ENCODE measurements at places on chromosomes 11 and 22.
A peak's percentile ranks its signal among the peaks of the same experiment; 100 is the strongest.

- DNase-seq = no peak
These were observed 73.3 kb downstream of the MYO7A start for GRCh38 chr11:77201370-77201769.

DNA sequence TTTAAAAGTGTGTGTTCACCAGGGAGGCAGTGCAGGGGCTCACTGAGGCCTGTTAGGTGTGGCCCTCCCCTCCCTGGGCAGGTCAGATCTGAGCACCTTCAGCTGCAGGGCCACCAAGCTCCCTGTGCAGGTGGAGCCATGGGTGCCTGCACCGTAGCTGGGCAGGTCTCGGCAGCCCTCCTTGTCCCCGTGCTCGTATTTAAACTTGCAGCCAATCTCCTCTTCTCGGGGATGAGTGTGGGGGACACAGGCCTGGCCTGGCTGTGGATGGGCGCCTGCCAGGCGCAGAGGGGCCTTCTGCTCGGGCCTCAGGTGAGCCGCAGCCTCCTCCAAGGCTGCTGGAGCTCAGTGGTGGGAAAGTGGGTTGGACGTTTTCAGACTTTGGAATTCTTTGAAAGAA, 19.1 kb downstream of the PHRF1 start:
- DNase-seq = no peak

- peak; percentile 8 for DNase-seq
These were observed 67.3 kb downstream of the HIPK3 start for GRCh38 chr11:33324302-33324985.

- DNase-seq = peak; percentile 95
These were observed 2.6 kb upstream of the GCAT start for GRCh38 chr22:37804881-37805809.

- no peak for DNase-seq
These were observed 205.6 kb downstream of the ADAMTS15 start for GRCh38 chr11:130653838-130654636.

GRCh38 chr22:26624803-26625202, 3.0 kb downstream of the CRYBA4 start:
- no peak for DNase-seq

DNA sequence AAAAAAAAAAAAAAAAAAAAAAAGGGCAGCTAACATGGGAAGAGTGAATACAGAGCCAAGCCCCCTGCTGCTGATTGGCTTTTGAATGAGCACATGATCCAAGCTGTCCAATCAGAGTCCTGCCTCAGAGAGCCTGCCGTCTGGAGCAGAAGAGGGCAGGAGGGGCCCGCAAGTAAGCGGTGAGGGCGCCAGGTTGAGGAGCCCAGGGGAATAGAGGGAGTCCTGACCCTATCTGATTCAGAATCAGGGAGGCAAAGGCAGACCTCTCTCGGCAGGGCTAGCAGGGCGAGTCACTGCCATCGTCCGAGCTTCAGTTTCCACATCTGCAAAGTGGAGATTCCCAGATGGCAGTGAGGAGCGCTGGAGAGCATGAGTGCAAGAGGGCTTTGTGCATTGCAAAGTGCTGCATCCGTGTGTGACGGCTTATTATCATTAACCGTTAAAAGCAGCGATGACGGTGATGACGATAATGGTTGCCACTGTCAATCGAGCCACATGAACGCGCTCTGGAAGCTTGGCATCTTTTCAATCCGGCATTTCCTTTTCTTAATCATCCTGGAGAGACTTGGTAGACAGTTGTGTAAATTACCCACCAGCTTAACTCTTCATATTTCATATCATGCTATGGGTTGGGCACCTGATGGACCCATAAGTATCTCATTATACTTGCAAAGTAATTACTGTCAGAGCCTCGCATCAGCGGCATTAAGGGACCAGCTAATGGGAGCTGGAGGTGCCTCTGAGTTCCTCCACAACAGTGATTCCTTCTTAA, 68.6 kb upstream of the ATXN10 start:
- peak; percentile 14 for DNase-seq
